Kidney tubule cell (primary cell): ENCODE measurements at places on chromosomes 1 and 21.
A peak's percentile ranks its signal among the peaks of the same experiment; 100 is the strongest.

- no peak for DNase-seq
These were observed 11.3 kb downstream of the SYTL1 start for GRCh38 chr1:27353166-27353565.

DNA sequence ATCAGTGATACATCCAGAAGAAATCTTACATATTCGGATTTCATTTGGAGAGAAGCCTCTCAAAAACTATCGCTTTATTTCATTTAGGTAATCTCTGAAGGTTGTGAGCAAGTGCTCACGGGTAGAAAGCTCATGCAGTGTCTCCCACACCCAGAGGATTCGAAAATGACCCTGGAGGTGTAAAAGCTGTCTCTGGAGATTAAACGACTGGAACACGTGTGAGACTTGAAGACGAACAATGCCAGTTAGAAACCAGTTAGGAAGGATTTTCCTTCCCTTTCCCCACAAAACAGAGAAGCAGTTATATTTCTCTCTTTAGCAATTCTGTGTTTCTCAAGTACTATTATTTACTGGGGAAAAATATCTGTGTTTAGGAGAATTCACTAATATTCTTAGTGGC lies 92.5 kb upstream of the CD55 start:
- no peak for DNase-seq

DNA sequence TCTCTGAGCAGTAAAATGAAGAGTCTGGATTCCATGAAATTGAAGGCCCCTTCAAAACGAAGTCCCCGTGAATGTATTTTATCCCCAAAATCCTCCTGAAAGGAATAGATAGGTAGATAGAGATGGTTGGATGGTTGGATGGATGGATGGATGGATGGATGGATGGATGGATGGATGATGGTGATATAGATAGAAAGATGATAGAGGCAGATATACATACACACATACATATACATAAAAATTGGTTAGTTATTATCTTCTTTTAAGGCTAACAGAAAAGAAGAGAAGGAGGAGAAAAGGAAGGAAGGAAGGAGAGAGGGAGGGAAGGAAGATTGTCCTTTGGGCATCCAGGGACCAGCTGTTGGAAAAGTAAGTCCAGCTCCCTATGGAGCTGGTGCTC lies 63.1 kb downstream of the SYF2 start:
- no peak for DNase-seq

- DNase-seq: no peak
These were observed 2.8 kb upstream of the LSM10 start for GRCh38 chr1:36400514-36400824.

- DNase-seq: peak; percentile 55
These were observed 6.6 kb downstream of the FMO1 start for GRCh38 chr1:171254859-171255258.

- no peak for DNase-seq
These were observed 117.9 kb downstream of the SLC30A10 start for GRCh38 chr1:219810451-219810850.

DNA sequence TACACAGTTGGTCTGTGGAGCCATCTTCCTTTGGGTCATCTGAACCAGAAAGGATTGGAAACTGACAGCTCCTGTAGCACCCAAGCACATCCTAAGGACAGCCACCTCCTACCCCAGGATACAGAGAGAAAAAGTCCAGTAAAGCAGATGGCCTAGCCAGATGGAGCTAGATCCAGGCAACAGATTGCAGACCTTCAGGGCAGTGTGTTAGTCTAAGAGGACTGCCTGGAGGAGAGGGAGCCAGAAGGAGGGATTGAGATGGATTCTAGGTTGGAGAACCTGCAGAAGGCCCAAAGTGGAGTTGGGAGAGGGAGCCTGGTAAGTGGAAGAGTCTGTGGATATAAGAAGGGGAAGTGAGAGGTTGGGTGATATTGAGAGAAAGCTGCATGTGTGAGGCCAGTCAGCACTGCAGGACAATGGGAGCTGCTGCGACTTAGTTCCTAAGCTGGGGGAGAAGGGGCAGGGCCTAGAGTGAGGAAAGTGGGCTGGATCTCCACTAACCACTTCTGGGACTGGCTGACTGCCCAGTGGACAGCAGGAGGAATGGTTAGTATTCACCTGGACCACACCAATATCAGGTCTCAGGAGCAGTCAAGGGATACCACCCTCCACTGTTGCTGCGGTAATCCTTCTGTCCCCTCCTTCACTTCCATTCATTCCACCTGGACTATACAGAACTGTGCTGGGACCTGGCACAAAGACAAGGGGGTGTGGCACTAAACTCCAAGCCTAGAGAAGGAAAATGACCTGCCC lies 13.4 kb downstream of the BCAN start:
- no peak for DNase-seq

DNA sequence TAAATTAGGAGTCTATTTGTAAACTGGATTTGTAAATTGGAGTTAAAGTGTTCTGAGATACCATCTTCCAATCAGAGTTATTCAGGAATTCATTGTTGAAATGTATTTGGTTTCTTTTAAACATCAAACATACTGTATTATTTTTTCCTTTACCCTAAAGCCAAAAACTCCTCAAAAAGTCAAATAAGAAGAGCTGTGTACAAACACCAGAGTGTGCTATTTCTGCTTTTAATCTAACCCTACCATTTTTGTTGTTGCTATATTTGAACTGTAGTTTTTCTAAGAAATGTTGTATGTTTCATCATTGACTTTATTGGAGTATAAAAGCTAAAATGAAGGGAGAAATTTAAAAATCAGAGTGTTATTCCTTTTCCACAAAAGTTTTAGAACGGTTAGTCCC lies 35.8 kb downstream of the SLC30A7 start:
- no peak for DNase-seq

DNA sequence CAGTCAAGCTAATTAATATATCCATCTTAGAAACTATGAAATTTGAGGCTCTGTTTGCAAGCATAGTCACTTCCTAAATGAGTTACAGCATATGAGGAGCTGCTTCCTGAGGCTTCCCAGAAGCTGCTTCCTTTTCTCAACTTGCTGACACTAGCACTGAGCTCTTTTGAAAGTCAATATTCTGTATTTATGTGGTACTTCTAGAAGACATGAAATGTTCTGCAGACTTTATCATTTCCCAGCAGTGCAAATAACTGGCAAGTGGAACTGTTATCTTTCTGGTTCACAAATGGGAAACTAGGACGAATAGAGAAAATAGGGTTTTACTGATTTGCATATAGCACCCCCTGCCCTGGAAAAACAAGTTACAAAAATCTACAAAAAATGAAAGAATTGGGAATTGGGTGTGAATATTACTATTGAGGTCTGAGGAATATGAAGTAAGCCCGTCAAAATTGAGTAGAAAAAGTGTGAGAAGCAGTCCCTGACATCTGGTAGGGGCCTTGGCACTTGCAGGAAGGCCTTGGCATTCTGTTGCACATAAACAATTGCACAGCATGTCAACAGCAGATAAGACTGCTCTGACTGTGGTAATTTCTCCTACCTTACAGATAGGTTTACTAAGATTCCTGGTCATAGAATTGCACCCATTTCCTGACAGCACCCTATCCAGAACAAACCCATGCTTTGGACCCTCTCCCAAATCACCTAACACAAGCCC lies 7.1 kb downstream of the GIPC2 start:
- no peak for DNase-seq

DNA sequence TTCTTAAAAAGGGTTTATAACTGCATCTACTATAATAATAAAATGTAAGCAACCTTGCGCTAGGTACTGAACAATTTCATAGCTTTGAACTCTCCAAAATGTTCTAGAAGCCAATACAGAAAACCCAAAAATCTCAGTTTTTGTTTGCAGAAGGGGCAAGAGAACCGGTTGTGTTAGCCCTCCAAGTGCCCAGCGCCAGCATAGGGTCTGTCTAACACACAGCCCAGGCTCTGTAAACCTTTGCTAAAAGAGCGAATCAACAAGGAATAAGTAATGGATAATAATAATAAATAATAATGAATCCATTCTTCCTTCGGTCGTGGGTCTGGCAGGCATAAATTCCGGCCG lies 333 bp upstream of the CHAF1B start:
- no peak for DNase-seq

DNA sequence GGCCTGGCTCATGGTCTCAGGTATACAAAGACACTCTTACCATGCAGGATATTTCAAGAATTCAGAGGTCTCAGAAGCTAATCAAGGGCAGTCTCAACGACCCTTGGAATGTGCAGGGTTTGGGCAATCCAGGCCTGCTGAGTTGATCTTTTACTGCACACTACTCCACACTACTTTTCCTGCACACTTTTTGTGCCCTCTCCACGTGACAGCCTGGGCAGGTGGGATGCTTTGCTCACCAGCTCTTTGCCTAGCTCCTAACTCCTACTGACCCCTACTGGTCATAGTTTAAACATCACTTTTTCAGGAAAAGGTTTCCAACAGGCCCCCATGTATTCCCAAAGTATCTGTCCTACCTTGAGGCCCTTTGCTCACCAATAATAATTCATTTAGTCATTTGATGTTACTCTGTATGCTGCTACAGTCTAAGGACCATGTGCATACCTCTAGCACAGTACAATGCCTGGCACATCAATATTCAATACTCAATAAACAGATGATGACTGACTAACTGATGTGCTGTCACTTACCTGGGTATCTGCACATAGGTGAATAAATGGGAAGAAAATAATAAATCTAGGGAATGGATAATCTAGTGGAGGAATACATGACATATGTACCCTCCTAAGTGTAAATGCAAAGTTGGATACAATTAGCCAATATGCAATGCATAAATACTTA lies 9.6 kb downstream of the DUSP23 start:
- peak; percentile 45 for DNase-seq

DNA sequence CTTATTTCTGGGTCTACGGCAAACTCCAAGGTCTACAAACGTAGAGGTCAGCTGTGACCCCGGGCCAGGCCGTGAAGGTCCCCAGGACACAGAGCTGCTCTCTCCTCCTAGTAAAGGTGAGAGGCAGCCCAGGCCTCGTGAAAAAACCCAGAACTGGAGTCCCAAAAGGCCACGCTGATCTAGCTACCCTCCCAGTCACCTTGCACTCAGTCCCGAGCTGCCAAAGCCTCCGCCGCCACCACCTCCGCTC lies 125 bp downstream of the ATP5PF start:
- DNase-seq: no peak
